ENCODE measurements at places on chromosomes 2 and 18.
A peak's percentile ranks its signal among the peaks of the same experiment; 100 is the strongest.

GRCh38 chr2:136916131-136916530, 150.8 kb downstream of the THSD7B start:
- no peak for DNase-seq

- DNase-seq, result no peak
These were observed 1229.6 kb upstream of the ZEB2 start for GRCh38 chr2:145749556-145749955.

GRCh38 chr2:40507432-40507831, 55.5 kb upstream of the SLC8A1 start:
- no peak for DNase-seq

DNA sequence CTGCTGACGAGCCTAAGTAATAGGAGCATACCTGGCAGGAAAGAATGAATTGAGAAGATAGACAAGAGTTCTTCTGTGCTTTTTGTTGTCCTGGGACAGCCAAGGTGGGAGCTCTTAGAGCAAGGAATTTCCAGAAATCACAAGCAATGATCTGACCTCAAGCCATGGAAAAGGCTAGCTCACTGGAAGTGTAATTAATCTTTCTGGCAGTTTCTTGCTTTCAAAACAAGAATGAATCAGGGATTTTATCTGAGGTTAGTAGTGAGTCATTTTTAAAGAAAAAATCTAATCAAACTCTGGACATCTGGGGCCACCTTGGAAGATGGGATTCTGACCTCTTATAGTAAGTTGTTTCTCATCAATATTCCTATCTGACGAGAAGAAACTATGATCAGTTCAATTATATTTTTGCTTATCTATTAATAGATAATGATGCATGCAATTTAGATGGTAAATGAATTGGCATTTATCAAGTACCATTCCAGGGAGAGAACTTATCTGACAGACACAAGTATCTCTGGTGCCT, 98.0 kb downstream of the ADCYAP1 start:
- DNase-seq, result no peak

GRCh38 chr2:230723363-230723762, 10.7 kb downstream of the CAB39 start:
- no peak for DNase-seq

- no peak for DNase-seq
These were observed 78.8 kb downstream of the TGOLN2 start for GRCh38 chr2:85248773-85249509.

- peak; percentile 96 for DNase-seq
These were observed at the start of gene PAIP2B for GRCh38 chr2:71226965-71227560. PAIP2B (minus strand) TSS chr2:71227103; CDS start chr2:71202589, 24,514 bp downstream.

DNA sequence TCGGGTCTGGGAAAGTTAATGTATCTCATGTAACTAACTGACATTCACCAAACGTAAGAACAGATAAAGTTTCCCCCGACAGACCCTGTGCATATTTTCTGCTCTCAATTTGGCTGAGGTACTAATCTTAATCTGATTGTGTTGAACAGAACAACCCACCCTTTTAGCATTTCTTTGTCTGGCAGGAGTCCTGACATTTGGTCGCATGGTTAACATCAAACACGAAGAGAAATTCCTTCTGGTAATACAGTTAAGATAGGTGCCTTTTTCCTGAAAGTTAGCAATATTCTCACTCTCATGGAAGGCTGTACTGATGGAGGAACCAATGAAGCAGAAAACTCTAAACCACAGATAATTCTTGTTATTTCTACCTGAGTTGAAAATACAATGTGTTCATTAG, 520.8 kb downstream of the PARD3B start:
- DNase-seq, result no peak

DNA sequence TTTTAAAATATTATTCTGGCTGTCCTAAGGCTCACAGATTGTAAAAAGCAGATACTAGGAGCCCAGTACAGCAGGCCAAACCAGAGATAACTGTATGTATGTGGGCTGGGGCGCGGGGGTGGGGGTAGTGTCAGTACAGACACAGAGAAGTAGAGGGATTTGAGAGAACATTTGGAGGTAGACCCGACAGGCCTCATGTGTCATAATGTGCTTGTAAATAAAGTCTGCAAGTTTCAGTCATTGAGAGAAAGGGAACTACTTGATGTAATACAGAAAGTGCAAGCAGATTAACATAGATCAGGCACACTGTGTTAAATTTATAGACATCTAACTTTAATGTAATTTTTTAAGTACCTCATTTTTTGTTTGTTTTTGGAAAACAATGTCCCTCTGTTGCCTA, 7.4 kb upstream of the POLI start:
- no peak for DNase-seq

DNA sequence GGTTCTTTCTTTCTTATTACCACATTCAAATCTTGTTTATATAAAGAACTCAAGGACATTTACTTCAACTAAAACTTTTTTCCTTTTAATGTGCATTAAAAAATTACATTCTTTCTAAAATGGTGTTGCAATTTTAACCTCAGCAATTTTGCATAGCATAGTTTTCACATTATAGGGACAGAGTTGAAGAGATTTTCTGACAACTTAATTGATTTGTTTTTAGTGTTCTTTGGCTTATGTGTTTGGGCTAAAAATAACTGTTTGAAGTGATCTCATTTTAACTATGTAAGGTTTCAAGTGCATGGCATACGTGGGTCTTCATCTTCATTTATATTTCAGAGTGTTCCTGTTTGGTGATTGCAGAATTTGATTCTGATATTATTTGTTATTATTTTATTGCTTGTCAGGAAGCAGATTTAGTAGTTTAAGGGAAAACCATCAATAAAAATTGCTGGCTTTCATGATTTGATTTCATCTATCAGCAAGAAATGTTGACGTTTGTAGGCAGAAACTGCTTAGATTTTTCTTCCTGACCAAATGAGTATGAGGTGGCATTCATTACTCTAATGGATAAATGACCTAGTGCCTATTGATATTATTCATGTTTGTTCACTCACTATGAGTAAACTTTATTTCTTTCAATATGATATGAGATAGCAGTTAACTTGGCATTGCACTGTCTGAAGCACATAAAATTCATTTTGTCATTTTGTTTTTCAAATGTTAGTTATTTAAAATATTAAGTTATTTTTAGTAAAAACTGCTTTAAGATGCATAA, 398.4 kb downstream of the NUP35 start:
- no peak for DNase-seq

DNA sequence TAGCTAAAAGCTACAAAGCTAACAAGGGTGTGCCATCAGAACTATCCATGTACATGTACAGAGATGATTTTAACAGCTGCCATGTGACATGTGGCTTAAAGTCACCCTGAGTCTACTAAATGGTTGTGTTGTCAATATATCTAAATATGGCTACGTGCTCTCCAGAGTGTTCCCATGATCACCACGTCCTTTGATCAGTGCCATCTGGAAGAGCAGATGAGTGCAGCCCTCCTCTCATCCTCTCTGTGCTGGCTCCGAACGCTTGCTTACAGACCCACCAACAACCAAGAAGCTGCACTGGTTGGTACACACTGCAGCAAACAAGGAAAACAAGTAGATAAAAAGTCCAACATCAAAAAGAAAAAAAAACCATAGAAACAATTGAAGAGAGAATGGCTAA, 88.6 kb upstream of the NARS1 start:
- no peak for DNase-seq

- DNase-seq, result no peak
These were observed 74.6 kb upstream of the LRATD1 start for GRCh38 chr2:14557916-14558315.

DNA sequence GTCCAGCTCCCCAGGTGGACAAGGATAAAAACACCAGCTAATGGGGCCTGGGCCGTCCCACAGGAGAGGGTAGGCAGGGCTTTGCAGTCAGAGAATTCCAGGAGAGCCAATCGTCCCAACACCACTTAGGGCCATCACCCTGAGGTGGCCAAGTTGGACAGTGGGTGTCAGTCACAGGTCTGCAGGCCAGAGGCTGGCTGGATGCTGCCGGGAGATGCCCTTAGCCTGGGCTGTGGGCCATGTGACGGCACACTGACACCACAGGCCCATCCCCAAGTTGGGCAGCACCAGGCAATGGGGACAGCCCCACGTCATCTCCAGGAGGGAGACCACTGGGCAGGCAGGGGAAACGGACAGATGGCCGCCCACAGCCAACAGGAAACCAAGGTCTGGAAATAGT, 53.9 kb downstream of the KIF1A start:
- DNase-seq, result no peak

DNA sequence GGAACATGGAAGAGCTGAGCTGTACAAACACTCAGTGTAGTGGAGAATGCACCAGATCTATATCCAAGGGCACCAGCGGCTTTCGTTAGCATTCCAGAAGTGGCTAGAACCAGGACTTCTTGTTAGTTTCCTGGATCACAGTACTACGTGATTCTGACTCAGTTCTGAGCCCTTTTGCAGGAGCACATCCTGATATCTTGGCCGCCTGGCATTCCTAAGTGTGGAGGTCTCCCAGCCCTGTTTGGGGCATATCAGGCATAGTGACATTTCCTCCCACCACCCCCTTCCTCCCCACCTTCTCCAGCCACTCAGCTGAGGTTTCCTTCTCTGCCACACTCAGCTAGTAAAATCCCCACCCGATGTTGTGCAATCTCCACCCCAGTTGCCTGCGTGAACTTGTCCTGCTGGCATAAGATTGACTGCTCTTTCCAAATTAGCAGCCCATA, 63.4 kb downstream of the BMP10 start:
- no peak for DNase-seq

GRCh38 chr2:157160111-157160510, 97.4 kb upstream of the GALNT5 start:
- no peak for DNase-seq

DNA sequence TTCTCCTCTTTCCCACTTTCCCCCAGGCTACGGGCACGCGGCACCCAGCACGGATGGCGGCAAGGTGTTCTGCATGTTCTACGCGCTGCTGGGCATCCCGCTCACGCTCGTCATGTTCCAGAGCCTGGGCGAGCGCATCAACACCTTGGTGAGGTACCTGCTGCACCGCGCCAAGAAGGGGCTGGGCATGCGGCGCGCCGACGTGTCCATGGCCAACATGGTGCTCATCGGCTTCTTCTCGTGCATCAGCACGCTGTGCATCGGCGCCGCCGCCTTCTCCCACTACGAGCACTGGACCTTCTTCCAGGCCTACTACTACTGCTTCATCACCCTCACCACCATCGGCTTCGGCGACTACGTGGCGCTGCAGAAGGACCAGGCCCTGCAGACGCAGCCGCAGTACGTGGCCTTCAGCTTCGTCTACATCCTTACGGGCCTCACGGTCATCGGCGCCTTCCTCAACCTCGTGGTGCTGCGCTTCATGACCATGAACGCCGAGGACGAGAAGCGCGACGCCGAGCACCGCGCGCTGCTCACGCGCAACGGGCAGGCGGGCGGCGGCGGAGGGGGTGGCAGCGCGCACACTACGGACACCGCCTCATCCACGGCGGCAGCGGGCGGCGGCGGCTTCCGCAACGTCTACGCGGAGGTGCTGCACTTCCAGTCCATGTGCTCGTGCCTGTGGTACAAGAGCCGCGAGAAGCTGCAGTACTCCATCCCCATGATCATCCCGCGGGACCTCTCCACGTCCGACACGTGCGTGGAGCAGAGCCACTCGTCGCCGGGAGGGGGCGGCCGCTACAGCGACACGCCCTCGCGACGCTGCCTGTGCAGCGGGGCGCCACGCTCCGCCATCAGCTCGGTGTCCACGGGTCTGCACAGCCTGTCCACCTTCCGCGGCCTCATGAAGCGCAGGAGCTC, 35.4 kb downstream of the KCNK3 start:
- no peak for DNase-seq

- no peak for DNase-seq
These were observed 52.1 kb downstream of the RHBDD1 start for GRCh38 chr2:226887940-226888339.

- no peak for DNase-seq
These were observed 172.9 kb upstream of the CCDC150 start for GRCh38 chr2:196466581-196466980.

- no peak for DNase-seq
These were observed 27.3 kb downstream of the ZAP70 start for GRCh38 chr2:97740590-97741182.

Measured in H1 (cell line).